ENCODE measurements at places on chromosomes 6 and 20. TPM values are rescaled to one million over a fixed set of nuclear protein-coding genes. Genes with fewer than 3 reads are reported as not detected.

The TMEM151B gene
- 0.65 TPM for total RNA-seq

The IMPG1 gene
- total RNA-seq = 0.29 TPM

The TRIM26 gene
- total RNA-seq = 32.7 TPM

The TBC1D7 gene
- 20.6 TPM for total RNA-seq

The ELOVL2 gene
- not detected for total RNA-seq

The HSD17B8 gene
- total RNA-seq = 4.9 TPM

The ATP9A gene
- 40.5 TPM for total RNA-seq

The ADGB gene
- total RNA-seq = not detected

The DEFB123 gene
- total RNA-seq = not detected

The LGSN gene
- not detected for total RNA-seq

The CCN5 gene
- total RNA-seq = not detected

The SPAG4 gene
- 6.9 TPM for total RNA-seq

The SLC17A4 gene
- not detected for total RNA-seq

The FNDC1 gene
- total RNA-seq = under 0.01 TPM

The BACH2 gene
- total RNA-seq = 2.9 TPM

The FOXQ1 gene
- not detected for total RNA-seq

The ZSCAN23 gene
- 1.8 TPM for total RNA-seq

The HDAC2 gene
- 75.8 TPM for total RNA-seq

The OARD1 gene
- 4.9 TPM for total RNA-seq

The BMP5 gene
- total RNA-seq = not detected

The HLA-DRB5 gene
- 0.33 TPM for total RNA-seq

The PLEKHG1 gene
- 30.7 TPM for total RNA-seq

The DNMT3B gene
- total RNA-seq = 3.7 TPM

The VGLL2 gene
- total RNA-seq = not detected

The VWA7 gene
- total RNA-seq = 0.65 TPM

The CRISP2 gene
- total RNA-seq = not detected

The C6orf141 gene
- 30.7 TPM for total RNA-seq

The ARFRP1 gene
- total RNA-seq = 28.1 TPM

The PPP1R3D gene
- 7.5 TPM for total RNA-seq

The FAM209B gene
- not detected for total RNA-seq

The PNPLA1 gene
- total RNA-seq = not detected

The DDX39B gene
- 488 TPM for total RNA-seq

The TRIM31 gene
- total RNA-seq = not detected
